Hepatocyte (in vitro differentiated cells): ENCODE measurements at places on chromosomes 1 and 21. TPM values are rescaled to one million over a fixed set of nuclear protein-coding genes. Genes with fewer than 3 reads are reported as not detected.

- no peak for DNase-seq
These were observed 1.4 kb downstream of the HLCS start for GRCh38 chr21:36964827-36965719.

- no peak for DNase-seq
These were observed 47.6 kb upstream of the DMRTB1 start for GRCh38 chr1:53411541-53412152.

- no peak for DNase-seq
These were observed 14.9 kb downstream of the ETS2 start for GRCh38 chr21:38820471-38821239.

- no peak for DNase-seq
These were observed 78.9 kb upstream of the SLC45A1 start for GRCh38 chr1:8239039-8239305.

DNA sequence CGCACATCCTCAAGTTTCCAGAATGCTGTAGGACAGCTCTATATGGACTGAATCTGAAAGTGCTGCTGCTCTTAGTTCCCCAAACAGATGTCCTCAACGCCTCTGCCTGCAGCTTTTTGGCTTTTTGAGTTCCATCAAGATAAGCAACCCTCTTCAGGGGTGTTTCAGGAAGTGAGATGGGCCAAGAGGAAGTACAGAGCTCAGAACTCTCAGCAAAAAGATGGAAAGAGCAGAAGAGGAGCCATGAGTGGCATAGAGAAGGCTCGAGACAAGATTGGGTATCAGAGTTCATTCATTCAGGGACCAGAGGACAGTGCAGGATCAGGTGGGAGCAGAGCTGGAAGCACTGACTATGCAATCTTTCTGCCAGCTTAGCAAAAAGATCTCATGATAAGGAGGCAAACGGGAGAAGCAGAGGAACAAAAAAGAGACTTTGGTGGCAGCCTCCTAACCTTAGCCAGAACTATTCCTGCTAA, at the start of the genes ADORA3 and TMIGD3:
Gene ADORA3, minus strand, starts transcription at position 49 of the 476 bp plus-strand sequence. CDS start 279 bp downstream, outside the sequence.
Gene TMIGD3, minus strand, starts transcription at position 49 of the 476 bp plus-strand sequence. CDS start 279 bp downstream, outside the sequence.
- no peak for DNase-seq

GRCh38 chr1:242086093-242086492, 87.2 kb upstream of the MAP1LC3C start:
- no peak for DNase-seq

DNA sequence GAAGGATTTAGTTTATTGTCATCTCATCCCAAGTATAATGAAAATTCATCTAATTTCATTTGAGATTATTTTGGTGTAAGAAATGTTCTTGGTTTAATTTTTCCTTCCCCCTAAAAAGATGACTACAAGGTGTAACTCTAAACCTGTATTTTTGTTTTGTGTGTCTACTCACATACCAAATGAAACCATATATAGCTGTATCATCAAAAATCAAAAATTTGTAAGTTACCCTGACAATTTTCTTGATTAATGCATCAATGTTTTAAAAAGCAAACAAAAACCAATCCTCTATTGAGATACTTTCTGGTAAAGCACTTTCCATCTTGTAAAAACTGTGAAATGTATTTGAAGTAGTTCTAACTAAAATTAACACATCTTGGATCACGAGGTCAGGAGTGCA, 30.8 kb downstream of the FH start:
- no peak for DNase-seq

The HPCAL4 gene
- 14.2 and 15.8 TPM in 2 replicates for total RNA-seq

The NGF gene
- total RNA-seq: 0.37 and 0.64 TPM in 2 replicates

The SPRR3 gene
- not detected in 2 replicates for total RNA-seq
